ENCODE measurements at places on chromosomes 5 and 9.

GRCh38 chr5:133397990-133398645 is 214.2 kb downstream of the FSTL4 start:
- no peak for ATAC-seq

DNA sequence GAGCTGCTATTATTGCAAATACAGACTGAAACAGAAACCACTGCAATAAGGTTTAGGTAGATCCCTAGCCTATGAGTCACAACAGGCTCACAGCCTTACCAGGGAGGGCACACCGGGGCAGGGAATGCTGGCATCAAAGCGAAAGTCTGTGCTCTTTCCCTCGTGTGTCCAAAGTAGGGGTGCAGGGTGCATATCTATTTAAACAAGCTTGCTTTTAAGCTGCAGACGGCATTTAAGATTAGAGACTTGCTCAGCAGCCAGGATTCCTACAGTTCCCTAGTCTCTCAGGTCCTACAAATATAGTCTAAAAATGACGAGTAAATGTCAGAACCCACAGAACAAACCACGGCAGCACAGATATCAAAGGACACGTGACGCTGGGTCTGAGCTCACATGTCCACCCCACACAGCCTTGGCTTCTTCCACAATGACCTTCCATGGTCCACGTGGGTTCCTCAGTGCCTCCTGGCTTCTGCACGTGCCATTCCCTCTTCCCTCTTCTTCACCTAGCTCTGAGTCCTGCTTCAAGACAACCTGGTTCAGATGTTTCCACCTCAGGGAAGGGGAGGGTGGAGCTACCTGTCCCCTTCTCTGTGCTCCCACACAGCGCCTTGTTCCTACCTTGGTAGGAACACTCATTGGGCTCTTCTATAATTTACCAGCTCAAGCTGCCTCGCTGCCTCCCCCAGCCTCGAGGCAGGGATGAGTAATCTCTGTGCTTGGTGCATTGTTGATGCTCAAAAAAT is 193.2 kb downstream of the MAPKAP1 start:
- ATAC-seq: no peak

GRCh38 chr9:129595311-129595741 is 25.6 kb downstream of the C9orf50 start:
- no peak for ATAC-seq

GRCh38 chr9:110545705-110546104 is 33.8 kb downstream of the SVEP1 start:
- ATAC-seq: peak; percentile 75

- ATAC-seq: no peak
Measured at GRCh38 chr5:65913519-65913918, 12.9 kb upstream of the ERBIN start.

- ATAC-seq: no peak
Measured at GRCh38 chr5:175478008-175478383, 364 bp upstream of the SFXN1 start.

DNA sequence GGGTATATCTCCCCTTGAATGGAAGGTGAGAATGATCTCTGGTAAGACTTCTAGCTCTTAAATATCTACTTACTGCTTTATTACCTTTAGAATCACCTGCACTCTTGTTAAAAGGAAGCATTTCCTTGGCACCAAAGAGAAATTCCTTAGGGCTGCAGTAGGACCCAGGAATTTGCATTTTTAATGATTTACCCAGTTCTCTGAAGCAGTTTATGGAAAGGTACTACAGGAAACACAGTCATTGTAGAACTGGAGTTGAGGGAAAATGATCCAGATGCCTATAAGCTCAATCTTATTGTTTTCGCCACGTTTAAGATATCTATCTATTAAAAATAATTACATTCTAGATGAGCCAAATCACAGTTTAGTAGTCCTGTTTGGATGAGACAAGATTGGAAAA is 9.5 kb upstream of the C9 start:
- ATAC-seq: no peak

DNA sequence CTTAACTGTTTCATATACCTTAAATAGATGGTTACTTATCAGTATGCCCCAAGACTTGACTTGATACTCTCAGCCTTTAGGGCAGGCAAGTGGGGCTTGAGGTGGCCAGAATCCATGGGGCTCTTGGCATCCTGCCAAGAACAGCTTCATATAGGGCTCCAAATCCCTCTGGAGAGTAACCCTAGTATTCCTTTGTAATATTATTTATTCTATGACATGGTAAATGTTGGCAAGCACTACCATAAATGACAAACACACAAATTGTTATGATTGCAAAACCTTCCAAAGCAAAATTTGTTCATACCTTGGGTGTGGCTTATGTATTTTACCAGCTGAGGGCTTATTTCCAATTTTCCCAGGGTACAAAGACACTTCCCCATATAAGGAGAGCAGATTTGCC is 257.4 kb upstream of the TRPC7 start:
- no peak for ATAC-seq

DNA sequence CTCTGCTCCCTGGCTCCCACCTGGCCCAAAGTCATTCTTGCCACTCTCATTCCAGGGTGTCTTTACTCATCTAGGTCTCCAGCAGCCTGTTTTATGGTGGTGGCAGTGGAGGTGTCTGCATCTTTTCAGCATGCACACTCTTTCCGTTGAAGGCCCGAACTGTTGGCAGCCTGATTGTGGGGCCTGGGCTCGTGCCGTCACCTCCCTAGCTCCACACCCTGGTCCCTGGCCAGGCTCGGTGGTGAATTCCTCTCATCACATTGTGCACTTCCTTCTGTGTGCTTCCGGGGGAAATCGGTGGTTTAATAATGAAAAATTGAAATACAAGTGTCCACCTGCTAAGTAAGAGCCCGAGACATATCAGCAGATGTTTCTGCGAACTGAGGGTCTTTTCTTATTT is 214.3 kb downstream of the TRIO start:
- ATAC-seq: no peak

- no peak for ATAC-seq
Measured at GRCh38 chr5:32542216-32543059, 42.9 kb upstream of the SUB1 start.

Measured in motor neuron (in vitro differentiated cells).